ENCODE measurements at places on chromosomes 3 and 15.

- DNase-seq: no peak
These were observed 26.9 kb downstream of the MKRN2OS start for GRCh38 chr3:12518261-12519028.

DNA sequence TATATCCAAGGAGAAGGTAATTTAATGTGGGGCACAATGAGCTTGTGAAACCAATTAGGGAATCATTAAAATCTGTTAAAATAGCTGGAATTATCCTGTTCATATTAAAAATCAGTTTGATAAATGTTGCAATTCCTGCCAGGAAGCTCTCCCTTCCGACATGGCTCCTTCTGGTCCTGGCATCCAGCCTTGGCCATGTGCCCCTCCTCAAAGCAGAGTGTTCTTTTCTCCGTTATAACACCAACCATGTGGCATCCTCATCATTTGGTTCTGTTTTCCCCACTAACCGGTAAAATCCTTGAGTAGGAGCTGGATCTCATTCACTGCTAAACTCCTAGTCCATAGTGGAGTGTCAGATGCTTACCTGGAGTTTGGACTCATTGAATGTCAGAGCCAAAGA is 127.2 kb downstream of the ARNT2 start:
- DNase-seq: no peak

- DNase-seq: no peak
These were observed 22.4 kb downstream of the SENP5 start for GRCh38 chr3:196889844-196890708.

GRCh38 chr3:94609908-94610307 is 547.0 kb downstream of the NSUN3 start:
- DNase-seq: no peak

GRCh38 chr3:23949784-23950183 is 4.7 kb downstream of the NR1D2 start:
- DNase-seq: peak; percentile 5

GRCh38 chr15:80679167-80679803 is 15.8 kb upstream of the ABHD17C start:
- no peak for DNase-seq

- DNase-seq: no peak
These were observed 8.0 kb upstream of the CBLB start for GRCh38 chr3:105876780-105877327.

GRCh38 chr3:126166009-126166408 is 14.4 kb downstream of the ALDH1L1 start:
- no peak for DNase-seq
